Hematopoietic multipotent progenitor cell treated with erythropoietin and hydrocortisone succinate and interleukin-3 and kit ligand, for 15 days (in vitro differentiated cells): ENCODE measurements at places on chromosomes 12 and 14.

GRCh38 chr14:37994846-37995372, 212.8 kb upstream of the SSTR1 start:
- no peak for DNase-seq

- DNase-seq = no peak
Measured at GRCh38 chr12:132433641-132434395, 56.1 kb upstream of the FBRSL1 start.

DNA sequence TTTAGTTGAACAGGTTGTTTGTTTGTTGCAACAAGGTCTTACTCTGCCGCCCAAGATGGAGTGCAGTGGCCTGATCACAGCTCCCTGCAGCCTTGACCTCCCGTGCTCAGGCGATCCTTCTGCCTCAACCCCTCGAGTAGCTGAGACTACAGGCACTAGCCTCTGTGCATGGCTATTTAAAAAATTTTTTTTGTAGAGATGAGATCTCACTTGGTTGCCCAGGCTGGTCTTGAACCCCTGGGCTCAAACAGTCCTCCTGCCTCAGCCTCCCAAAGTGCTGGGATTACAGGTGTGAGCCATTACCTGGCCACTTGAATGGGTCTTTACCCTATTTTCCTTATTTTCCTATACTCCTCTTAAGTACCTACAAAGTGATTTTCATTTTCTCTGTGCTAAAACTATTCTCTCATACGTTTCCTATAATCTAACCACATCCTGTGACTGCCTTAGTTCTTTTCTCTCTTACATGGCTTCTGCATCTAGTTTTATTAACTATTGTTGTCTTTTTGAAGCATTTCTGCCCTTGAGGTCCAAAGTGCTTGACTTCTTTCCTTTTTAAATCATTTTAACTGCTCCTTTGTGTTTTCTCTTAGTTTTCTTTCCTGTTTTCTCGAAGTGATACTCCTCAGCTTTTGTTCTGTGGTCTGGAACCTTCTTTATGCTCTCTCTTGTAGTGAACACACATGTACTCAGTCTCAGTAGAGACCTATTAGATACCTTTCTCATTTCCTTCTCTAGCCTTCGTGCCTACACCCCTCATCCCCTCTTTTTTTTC, 14.1 kb downstream of the GPX2 start:
- DNase-seq = no peak

DNA sequence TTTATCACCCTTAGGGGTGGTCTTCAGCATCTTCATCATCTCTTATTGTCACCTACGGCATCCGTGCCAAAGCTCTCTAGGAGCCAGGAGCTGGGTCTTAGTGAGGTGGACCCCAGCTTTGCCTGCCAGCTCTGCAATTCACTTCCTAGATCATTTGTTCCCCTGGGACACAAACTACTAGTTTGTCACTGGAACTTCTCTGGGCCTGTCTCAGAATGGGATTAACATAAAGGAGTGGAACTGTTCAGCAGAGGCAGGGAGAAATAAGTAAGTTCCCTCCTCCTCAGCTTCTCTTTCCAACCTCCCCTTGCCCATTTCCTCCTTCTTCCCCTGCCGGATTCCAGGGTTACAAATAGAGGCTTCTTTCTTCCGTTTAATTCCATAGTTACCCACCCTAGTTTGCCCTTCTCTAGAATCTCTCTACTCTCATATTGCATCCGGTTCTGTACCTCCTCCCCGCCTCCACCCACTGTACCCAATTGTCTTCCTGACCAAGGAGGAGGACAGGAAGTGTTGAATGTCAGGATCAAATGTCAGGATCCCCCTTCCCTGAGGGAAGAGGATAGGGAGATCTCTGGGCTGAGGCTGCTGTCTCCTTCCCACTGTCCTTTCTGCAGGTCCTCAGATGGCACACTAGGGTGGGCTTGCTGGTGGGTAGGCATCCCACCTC, 25.0 kb downstream of the LARP4 start:
- no peak for DNase-seq

DNA sequence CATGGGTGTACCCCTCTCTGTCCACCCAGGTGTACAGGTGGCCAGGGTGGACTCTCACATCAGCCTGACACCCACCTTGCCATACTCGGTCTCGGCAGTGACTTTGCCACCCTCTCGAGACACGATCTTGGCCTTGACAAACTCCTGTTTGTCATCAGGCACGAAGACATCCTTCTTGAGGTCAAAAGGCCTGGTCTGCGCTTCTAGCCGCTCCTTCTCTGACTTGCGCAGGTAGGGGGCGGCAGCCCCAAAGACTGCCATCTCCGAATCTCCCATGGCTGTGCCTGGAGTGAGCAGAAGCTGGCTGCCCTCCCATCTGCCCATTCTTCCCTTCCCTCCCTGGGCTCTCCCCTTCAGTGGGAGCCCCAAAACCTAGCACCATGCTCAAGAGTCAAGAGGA, 2.0 kb downstream of the MYH7 start:
- no peak for DNase-seq

GRCh38 chr12:13811061-13811460, 170.3 kb downstream of the GRIN2B start:
- DNase-seq = no peak

DNA sequence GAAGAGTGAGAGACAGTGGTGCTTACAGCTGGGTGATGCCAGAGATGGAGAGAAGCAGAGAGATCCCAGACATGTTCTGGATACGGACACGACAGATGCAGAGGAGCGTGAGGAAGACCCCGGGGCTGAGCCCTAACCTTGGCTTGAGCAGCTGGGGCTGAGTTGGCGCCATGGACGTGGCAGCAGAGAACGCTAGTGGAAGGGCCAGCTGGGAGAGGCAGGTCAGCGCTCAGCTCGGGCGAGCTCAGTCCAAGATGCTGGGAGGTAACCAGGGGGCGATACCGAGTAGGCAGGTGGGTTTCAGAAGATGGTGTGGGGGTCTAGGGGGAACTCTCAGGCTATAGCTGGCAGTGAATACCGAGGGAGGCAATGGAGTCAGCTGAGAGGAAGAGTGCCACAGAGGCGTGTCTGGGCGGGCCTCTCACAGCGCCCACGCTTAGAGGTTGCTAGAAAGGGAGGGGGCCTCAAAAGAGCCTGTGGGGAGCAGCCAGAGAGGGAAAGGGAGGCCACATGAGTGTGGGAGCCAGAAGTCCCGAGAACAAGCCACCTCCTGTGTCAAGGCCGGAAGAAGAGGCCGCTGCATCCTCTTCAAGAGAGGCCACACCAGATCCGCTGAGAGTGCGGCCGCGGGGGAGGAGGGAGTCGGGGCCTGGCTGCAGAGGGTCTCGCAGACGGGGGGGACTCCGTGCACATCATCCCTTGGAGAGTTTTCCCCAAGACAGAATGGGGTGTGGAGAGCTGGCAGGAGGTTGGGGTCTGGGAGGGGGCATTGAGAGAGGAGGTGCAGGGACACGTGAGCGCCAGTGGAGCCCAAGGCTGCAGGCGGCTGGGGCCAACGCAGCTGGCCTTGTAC, 57.0 kb upstream of the DIO3 start:
- no peak for DNase-seq

DNA sequence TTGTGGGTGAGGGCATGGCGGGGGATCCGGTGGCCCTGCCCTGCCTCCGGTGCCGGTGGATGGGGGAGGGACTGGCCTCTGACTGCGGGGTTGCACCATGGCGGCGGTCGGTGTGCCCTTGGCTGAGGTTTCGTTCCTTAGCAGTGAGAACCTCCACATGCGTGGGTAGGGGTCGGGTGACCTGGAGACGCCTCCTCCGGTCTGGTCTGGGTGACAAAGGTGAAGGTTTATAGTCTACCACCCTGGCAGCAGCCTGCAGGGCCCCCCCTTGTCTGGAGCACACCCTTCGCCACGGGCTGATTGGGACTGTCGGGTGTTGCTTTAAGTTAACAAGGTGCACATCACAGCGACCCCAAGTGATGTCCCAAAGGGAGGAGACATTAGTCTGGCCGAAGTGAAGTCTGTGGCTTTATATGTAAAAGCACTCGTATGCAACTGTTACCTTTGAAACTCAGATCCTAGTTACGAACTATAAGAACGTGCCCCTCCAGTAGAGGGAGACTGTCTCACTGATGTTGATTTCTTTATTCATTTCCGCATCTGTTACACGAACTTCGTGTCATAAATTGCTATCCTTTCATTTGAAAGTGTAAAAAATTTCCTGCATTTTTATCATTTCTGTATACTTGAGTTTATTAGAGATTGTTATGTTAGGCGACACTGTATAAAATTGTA, 74.4 kb downstream of the WDR20 start:
- no peak for DNase-seq

DNA sequence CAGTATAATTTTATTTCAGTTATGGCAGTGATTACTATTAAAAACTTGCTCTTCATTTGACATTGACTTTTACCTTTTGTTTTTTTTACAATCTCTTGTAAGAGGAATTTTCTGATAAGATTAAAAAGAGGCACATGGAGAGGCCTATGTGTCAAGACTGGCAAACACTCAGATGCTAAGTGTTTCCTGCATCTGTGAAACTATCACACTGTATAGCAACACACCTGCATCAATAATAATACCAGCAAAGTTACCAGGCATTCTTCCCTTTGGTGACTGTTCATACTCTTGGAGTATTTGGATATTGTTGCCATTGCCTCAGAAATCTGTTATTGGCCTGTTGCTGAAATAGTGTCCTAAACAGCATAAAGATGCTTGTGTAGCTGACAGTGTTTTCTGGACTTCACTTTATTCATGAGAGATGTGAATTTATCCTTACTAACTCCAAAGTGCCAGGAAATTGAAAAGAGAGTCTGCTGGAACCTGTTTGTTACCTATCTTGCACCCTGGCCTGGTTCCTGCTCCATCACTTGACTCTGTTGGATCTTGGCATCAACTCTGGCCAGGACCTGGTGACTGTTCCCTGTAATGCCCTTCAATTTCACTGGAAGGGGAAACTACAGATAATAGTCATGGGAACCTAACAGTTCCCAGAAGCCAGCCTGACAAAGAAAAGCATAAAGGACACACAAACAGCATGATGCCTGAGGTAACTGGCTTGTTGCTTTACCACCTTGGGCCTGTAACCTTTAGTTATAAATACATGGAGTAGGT, 19.8 kb downstream of the SLC16A7 start:
- DNase-seq = no peak

GRCh38 chr12:74370608-74371216, 166.9 kb upstream of the ATXN7L3B start:
- DNase-seq = no peak

DNA sequence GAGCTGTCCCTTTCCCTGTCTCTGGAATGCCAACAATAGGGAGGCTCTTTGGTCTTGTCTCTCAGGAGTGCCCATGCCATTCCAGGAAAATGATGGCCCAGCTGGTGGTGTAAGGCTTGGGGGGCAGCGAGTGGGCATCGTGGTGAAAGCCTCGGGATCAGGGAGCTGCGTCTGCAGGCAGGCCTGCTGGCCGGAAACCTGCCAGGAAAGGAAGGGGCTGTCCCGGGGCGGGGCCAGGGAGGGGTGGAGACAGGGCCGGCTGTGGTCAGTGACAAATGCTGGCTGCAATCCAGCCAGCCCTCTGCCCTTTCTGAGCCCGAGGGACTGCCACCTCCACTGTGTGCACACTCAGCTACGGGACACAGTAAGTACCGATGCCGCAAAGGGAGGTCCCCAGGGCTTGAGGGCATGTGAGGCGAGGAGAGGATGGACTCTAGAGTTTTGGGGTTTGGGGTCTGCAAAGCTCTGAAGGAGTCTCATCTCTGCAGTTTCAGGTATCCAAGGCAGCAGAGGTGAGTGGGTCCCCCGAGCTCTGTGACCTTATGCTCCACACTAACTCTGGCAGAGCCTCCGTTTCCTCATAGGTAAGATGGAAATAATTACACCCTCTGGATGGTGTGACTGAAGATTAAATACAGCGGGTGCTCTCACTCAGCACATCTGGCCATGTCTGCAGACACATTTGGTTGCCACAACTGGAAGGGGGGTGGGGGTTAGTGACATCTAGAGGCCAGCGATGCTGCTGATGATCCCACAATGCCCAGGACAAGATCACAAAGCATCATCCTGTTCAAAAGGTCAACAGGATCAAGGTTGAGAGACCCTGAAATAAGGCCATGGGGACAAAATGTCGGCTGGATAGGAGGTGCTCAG, at the start of gene SERPINA5:
TSS of gene SERPINA5 (plus strand) at position 300 of the 873 bp plus-strand sequence. CDS start 5,937 bp downstream, outside the sequence.
- no peak for DNase-seq
